Stimulated activated CD8-positive, alpha-beta memory T cell treated with anti-CD3 and anti-CD28 coated beads, Interleukin-7, amount 100 ng/mL, for 1 hour (primary cell): ENCODE measurements at places on chromosomes 3 and 15.

- DNase-seq, result no peak
Measured at GRCh38 chr15:40533763-40534364, 31.0 kb downstream of the CCDC32 start.

- DNase-seq, result no peak
Measured at GRCh38 chr15:83919319-83919830, 265.5 kb downstream of the ADAMTSL3 start.

- DNase-seq, result no peak
Measured at GRCh38 chr3:105944721-105945120, 75.9 kb upstream of the CBLB start.

GRCh38 chr3:192570821-192571791 is 156.2 kb downstream of the FGF12 start:
- DNase-seq, result no peak

GRCh38 chr3:72818905-72819304 is 29.3 kb downstream of the SHQ1 start:
- DNase-seq, result no peak

DNA sequence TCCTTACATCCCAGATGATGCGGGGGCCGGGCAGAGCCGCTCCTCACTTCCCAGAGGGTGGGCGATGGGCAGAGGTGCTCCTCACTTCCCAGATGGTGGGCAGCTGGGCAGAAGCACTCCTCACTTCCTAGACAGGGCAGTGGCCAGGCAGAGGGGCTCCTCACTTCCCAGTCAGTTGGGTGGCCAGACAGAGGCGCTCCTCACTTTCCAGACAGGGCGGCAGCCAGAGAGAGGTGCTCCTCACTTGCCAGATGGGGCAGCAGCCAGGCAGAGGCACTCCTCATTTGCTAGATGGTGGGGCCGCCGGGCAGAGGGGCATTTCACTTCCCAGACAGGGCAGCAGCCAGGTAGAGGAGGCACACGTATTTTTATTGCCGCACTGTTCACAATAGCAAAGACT is 622.0 kb upstream of the KCNMB2 start:
- no peak for DNase-seq

DNA sequence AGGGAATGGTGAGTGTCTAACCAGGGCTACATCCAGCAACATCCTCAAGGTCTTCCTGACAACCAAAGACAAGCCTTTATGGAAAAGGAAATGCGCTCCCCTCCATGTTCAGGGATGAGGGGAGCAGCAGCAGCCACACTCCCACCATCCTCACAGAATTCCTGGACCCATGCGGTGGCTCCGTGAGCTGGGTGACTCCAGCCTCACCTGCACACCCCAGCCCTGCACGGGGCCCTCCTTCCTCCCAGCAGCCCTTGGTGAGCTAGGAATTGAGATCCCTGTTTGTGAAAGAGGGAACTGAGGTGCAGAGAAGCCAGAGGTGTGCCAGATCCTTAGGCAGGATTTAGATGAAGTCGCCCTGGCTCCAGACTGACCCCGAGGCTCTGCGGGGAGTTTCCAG is 52.3 kb downstream of the GRIP2 start:
- DNase-seq, result no peak

- no peak for DNase-seq
Measured at GRCh38 chr15:50824514-50824913, 59.0 kb upstream of the SPPL2A start.

- no peak for DNase-seq
Measured at GRCh38 chr3:185995352-185995751, 57.5 kb upstream of the TRA2B start.

- DNase-seq, result no peak
Measured at GRCh38 chr3:180617049-180617448, 15.1 kb downstream of the TTC14 start.

GRCh38 chr3:87361271-87361670 is 84.9 kb upstream of the POU1F1 start:
- no peak for DNase-seq

DNA sequence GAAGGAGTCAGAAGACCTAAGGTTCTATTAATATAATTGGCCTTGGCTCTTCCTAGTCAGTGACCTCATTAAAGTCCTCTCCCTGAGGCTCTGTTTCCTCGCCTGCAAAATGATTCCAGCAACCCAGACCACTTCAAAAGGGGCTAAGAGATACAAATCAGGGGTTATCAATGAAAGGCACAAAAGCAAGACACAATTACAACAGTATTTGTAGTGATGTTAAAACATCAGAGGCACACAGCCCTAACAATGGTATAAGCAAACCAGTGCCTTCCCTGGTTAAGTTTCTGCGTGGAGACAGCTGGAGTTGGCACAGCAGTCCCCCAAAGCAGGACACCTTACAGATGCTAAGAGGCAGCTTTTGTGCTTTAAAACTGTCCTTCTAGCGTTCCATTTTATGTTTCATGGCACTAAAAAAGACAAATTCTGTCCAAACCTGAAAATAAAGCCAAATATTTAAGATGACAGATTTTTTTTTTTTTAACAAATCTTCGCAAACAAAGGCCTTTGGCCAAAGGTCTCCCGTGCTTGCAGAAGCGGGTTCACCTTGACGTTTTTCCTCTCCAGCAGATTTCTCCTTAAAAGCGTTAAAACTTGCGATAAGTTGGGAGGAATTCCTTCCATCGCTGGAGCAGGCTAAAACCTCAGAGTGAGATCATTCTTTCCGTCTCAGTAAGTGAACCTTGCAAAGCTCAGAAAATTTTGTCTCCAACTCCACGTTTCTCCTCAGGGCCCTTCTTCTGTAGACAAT is 999 bp downstream of the ZNF280D start:
- no peak for DNase-seq

DNA sequence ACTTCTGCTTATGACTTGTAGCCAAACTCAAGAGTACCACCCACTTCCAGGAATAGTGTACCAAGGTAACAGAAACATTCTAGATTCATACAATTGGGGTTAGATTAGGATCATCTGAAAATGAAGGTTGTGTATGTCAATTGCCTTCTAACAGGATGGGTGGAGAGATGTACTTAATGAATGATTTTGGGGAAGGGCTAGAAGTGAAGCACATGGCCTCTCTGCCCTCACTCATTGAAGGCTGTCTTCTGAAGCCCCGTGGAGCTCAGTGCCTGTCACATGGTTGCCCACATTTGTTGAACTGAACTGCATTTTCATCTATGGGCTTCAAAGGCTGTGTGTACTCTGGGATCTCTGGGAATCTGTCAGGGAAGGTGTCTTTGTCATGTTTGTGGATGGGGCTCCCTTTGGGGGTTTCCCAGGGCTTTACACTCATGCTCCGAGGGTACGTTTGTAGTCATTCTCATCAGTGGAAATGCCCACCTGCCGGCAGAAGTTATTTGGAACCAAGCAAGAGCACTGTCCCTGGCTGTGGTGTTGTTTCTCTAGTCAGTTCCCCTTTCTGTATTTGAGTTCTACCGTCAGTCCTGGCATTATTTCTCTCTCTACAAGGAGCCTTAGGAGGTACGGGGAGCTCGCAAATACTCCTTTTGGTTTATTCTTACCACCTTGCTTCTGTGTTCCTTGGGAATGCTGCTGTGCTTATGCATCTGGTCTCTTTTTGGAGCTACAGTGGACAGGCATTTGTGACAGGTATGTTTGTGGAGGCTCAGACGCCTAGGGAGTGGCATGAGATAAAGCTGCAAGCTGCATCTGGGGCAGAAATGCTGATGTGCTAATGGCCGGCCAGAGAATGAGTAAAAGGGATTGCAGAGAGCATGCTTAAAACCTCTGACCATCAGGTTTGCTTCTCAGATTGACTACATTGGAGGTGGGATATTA is 22.4 kb downstream of the CD86 start:
- no peak for DNase-seq

DNA sequence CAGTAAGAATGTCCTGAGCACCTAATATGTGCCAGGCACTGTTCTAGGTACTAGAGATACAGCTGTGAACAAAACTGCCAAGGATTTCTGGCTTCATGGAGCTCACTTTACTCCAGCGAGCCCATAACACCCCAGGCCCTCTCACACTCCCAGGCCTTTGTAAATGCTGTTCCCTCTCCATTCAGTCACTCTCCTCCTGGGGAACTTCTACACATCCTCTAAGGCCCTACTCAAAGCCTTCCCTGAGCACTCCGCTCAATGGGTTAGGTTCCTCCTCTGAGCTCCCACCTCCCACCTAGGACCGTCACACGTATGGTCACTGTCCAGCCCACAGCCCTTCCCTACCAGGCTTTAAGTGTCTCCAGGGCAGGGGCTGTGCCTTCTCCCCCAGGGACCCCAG is 27.2 kb downstream of the SEMA7A start:
- no peak for DNase-seq

DNA sequence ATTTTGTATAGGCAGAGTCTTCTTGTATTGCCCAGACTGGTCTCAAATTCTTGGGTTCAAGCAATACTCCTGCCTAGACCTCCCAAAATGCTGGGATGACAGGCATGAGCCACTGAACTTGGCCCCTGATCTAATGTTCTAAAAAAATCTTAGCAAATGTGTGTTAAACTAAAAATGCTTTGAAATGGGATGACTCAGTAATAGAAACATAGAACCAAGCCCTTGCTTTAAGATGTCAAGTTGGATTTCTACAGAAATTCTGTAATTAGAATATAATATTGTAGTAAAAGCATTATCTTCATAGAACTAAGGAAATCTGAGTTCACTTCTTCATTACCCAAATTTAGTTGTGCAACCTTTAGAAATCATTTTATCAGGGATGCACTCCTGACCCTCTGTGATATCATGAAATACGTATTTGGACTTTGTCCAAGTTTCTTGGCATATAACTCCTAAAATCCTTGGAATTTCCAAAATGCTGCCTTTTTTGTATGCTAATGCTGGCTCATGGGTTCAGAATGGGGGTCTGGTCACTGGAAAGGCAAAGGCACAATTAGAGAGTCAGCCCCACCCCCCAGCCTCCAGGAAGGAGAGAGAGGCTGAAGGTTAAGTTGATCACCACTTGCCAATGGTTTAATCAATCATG is 217.3 kb downstream of the TP63 start:
- DNase-seq, result no peak

DNA sequence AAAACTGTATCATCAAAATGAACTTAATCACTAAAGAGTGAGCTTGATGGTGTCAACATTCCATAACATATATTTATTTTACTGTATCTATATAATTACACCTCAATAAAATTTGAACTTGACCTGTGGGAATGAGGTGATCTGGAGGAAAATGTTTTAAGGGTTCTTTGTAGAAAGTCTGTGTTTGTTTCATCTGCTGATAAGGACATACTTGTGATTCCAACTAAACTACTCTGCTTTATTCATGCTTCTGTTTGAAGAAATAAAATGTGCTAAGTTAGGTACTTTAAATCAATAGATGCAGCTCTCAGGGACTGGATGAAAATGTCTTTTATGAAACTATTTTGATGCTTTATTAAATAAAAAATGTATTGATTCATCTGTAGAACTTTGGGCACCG is 11.6 kb upstream of the PLOD2 start:
- DNase-seq, result no peak

- no peak for DNase-seq
Measured at GRCh38 chr15:42880121-42880520, 40.5 kb downstream of the TTBK2 start.

- no peak for DNase-seq
Measured at GRCh38 chr3:159144891-159145290, 343.0 kb downstream of the MFSD1 start.

DNA sequence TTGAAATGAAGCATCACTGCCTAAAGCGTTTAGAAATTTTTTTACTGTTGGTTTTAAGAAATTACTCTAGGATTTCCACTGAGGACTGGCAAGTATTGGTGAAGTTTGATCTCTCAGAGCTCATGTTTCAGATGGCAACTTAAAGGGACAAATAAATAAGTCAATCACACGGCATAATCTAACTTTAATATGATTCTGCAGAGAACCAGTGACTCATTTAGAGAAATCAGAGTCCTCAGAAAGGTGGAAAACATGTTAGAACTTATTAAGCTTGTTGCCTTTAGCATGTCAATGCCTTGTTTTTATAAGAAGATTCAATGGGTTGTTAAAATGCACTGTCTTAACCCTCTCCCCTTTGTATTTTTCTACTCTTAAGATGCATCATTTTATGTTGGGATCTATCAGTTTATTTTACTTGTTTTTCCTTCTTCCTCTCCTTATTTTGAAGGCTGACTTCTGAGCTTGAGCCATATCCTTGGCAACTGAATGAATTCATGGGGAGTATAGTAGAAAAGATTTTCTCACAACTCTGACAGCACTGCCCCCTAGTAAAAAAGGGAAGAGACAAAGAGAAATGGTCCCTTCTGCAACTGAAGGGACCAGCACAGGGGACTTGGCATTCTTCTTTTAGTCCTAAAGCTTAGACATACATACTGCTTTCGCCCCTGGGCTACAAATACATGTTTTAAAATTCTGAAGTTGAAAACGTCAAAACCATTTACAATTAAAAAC is 431.2 kb downstream of the LPP start:
- DNase-seq, result no peak

GRCh38 chr3:152193673-152194267 is 75.0 kb upstream of the MBNL1 start:
- DNase-seq, result no peak

GRCh38 chr3:72332689-72333088 is 515.6 kb downstream of the SHQ1 start:
- no peak for DNase-seq

GRCh38 chr15:37087131-37087588 is 13.2 kb downstream of the MEIS2 start:
- DNase-seq, result no peak

GRCh38 chr3:7518026-7518425 is 657.1 kb downstream of the GRM7 start:
- no peak for DNase-seq

DNA sequence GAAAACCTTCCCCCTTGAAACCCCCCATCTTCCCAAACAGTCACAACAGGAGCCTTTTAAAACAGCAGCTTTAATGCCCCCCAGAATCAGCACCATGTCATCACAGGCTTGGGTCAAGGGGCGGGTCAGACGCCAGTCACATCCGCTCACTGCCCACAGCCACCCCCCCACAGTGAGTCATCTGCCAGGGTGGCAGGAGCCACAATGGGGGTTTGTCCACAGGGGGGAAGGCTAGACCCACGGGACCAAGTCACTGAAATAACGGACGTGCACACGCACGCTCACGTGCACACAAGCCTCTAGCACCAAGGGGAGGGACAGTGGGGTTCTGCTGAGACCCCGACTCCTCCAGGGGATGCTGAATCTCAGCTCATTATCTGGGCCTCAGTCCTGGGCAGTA is 441 bp upstream of the UCN2 start:
- no peak for DNase-seq

DNA sequence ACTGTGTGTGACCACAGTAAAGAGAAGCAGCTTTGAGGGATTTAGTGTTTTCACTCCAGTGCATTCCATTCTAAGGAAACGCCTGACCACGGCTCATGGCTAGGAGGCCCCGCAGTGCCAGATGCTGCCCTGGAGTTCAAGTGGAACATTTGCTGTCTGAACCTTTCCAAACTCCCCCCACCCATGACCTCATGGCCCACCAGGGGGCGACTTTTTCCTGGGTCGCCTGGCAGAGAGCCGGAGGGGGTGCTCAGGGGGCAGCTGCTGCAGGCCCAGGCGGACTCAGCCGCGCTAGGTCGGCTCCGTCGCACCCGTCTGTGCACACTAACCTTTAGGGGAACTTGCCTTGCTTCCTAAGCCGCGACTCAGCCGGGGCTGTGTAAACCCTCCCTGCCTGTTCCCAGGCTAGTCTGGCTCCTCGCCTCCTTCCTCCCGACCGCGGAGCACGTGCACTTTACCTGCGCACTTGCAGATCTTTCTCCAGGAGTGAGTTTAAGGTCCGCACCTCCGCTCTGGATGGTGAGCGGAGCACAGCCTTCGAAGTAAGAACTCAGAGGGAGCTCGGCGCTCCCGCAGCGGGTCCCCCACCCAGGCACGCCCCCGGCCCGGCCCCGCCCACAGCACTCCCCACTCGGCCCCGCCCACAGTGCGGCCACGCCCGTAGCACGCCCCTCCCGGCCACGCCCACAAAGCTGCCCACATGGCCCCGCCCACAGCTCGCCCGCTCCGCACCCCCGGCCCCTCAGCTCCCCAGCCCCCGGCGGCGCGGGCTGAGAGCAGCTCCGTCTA is at the start of gene OCA2:
Gene OCA2, minus strand, starts transcription at position 550 of the 789 bp plus-strand sequence. CDS start 17,441 bp downstream, outside the sequence.
- DNase-seq, result peak; percentile 56
